Right ventricle myocardium superior (tissue), 1 donor: ENCODE measurements at places on chromosomes 6 and 20.

DNA sequence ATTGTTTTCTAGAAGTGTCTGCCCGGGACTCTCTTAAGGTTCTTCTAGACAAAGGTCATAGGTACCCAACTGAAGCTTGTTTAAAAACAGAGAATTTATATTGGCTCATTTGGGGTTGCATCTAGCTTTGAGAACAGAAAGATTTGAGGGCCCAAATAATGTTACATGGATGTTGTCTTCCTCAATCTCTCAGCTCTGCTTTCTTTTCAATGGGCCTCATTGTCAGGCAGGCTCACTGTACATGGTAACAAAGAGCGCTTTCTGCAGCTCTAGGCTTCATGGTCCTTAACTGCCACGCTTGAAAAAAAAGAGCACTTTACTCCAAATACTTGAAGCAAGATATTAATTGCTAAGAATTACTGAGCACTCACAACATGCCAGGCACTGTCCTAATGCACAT lies 22.2 kb downstream of the NHLRC1 start:
- no peak for DNase-seq

DNA sequence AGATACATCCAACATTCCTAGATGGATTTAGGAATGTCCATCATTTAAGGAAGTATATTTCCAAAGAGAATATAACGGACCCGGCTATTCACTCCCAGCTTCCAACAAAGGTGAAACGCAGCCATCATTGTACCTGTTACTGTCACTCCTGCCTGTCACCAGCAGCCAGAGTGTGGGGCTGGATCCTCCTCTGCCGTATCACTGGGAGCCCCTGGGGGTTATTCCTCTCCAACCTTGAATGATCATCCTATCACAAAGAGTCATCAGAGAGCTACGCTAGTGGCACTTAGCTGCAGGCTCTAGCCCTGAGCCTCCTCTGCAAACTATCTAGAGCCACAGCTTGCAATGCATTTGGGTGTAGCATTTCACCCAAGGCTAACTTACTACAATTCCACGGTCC lies 73.6 kb upstream of the NHSL1 start:
- no peak for DNase-seq

DNA sequence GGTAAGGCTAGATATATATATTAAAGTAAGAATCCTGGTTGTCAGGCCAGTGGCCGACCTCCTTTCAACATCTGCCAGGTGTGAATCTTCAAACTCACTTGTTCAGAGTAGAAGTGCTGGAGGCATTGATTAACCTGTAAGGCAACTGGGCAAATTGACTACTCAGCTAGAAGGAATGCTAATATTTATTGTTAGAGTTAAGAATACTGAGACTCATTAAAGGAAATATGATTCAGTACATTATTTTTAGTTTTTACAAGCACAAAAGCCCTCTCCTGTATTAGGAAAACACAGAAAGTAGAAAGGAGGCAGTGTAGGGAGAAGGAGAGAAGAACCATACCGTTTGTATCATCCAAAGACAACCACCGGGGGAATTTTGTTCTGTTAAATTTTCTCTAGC lies 53.5 kb downstream of the RIPOR2 start:
- DNase-seq, result no peak

- peak; percentile 24 for DNase-seq
Observed at GRCh38 chr6:32074996-32075532, 34.1 kb downstream of the TNXB start.

- DNase-seq, result no peak
Observed at GRCh38 chr6:32617751-32618150, 19.5 kb upstream of the HLA-DQA1 start.

DNA sequence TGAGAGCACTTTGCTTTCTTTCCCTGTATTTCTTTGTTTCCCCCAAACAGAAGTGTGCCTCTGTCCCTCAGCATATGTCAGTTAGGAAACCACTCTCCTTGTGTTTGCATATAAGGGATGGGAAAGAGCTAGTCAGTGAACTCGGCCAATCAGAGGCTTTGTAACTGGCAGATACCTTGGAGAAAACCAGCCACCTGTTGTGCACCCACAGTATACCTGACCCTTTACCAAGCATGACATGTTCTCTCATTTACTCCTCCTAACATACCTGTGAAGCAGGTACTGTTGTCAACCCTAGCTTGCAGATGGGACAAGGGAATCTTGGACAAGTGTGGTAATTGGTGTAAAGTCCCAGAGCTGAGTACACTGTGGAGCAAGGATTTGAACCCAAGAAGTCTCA lies 96.1 kb upstream of the FAM8A1 start:
- DNase-seq, result no peak

DNA sequence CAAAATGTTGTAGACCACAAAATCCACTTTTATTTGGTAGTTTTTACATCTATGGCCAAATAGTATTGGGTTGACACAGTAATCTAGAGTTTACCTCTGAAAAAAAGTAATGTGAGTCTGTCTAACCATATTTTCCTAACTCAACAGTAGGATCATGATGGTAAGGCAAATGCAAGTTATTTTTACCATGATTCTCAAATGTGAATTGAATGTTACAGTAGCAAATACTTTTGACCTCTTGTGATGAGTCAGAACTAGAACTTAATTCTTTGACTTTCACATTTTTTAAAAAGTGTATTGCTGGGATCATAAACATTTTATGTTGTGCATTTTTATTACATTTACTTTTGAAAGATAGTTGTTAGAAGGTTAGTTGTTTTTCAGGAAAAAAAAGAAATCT lies 22.0 kb downstream of the RNF146 start:
- DNase-seq, result no peak

GRCh38 chr6:116444092-116444491 lies 17.1 kb upstream of the CALHM6 start:
- no peak for DNase-seq

GRCh38 chr6:79868098-79868722 lies 79.1 kb downstream of the ELOVL4 start:
- no peak for DNase-seq

- no peak for DNase-seq
Observed at GRCh38 chr20:9615766-9616454, 101.5 kb downstream of the LAMP5 start.

- DNase-seq, result no peak
Observed at GRCh38 chr6:163947276-163947675, 532.8 kb downstream of the QKI start.

- no peak for DNase-seq
Observed at GRCh38 chr6:4889701-4890100, 113.5 kb downstream of the CDYL start.

DNA sequence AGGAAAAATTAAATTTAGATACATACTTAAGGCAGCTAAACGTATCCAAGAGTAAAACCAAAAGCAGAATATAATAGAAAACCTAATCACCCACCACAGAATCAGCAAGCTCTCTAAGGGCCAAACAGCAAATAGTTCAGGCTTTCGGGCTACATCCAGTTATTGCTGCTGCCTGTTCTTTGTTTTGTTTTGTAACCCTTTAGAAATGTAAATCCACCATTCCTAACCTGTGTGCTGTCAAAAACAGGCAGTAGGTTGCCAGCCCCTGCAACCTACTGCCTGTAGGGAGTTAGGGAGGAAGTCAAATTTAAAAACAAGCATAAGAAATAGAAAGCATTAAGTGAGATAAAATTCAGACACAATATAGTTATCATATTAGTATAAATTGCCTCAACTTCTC lies 225.9 kb downstream of the PTPRT start:
- DNase-seq, result no peak

DNA sequence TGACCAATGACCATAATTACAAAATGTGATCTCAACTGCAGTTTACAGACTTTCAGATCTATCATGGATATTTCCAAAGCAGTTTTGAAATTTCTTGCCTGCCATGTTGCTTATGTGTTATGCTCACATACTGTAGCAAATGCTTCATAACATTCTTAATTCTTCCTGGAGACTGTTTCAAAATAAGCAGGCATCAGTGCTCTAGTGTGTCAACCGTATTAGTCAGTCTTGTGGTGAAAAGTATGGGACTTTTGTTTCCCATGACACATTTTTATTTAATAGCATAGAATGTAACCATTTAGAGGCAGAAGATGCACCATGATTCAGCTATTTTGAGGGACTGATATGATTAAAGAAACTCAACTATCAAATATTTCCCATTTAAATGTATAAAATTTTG lies 1.7 kb downstream of the POPDC3 start:
- DNase-seq, result no peak

DNA sequence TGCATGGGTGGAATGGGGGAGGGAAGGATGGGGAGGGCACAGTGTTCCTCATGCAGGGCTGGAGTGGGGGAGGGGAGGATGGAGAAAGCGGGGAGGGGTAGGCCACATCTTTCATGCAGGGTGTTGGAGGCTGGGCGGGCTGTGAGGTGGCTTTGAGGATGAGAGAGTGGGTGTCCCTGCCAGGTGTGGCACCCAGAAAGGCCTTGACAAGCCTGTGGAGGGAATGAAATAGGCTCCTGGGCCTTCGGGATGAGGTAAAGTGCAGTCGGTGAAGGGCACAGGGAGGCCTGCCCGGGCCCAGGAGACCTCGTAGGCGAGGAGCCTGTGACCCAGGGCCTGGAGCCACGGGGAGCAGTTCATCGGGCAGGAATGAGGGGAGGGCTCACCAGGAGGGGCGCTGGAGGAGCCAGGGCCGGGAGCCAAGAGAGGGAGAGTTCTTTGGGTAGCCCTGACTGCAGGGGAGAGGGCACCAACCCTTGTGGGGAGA lies 7.6 kb downstream of the CEBPB start:
- DNase-seq, result no peak

GRCh38 chr6:42225029-42225339 lies 7.3 kb upstream of the MRPS10 start:
- no peak for DNase-seq

DNA sequence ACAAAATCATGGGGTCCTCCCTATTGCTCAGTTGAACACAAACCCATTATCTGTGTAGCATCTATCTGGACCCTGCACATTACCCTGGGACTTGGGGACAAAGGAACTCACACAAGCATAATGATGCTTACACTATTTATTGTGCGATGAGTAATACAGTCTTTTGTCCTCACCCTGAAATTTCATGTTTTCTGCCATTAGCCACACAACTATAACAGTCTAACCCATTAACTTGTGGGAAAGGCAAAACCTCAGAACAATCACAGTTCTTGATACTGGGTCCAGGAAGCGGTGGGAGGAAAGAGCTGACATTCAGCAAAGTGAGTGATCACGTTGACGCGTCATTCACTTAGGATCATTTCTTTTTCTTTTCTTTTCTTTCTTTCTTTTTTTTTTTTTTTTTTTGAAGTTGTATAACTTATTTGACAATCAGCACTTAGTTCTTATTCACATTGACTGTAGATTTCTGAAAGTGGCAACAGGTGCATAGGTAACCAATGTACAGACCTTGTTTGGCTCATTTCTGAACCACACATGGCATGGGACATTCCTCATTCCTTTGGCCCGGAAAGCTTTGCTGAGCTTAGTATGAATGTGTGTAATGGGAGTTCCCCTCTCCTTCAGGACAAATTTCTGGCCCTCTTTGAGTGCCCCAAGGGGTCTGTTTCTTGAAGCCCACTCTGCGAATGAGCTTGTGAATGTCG lies 94.8 kb upstream of the CNKSR3 start:
- DNase-seq, result no peak

DNA sequence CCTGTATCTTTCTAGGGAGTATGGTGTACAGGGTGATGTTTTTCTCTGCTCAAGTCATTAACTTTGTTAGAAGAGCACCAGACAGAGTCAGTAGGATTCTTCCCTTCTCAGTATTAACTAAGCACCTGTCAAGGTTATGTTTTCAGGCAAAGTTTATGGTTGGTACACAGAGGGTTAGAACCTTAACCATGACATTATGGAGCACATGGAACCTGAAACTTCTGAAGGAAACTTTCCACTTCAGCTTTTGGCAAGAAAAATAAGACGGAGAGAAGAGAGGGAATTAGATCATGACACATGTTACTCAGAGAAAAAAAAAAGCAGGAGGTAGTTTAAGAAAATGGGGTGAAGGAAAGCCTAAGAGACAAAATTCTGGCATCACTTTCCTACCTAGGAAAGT lies 112.9 kb upstream of the PDE7B start:
- no peak for DNase-seq
